ENCODE measurements at places on chromosomes 7 and 10.

GRCh38 chr7:44100458-44101302 lies 3.5 kb upstream of the AEBP1 start:
- no peak for DNase-seq

- no peak for DNase-seq
Measured at GRCh38 chr10:71547312-71547711, 150.6 kb downstream of the CDH23 start.

DNA sequence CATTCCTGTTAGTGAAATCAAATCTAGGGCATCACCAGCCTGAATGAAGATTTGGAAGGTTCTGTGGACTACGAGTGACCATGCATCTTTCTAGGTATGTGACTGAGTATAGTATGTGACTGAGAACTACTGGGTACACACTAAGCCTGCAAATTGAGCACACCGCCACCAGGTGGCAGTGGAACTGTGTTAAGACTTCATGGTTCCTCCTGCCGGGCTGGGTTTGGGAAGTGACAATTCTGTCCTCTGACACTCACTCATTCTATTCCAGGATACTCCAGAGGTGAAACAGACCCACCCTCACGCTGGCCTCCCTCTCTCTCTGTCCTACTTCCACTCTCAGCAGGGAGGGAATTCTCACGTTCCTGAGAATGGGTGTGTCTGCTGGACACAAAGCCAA lies 84.0 kb upstream of the TMEM248 start:
- no peak for DNase-seq

DNA sequence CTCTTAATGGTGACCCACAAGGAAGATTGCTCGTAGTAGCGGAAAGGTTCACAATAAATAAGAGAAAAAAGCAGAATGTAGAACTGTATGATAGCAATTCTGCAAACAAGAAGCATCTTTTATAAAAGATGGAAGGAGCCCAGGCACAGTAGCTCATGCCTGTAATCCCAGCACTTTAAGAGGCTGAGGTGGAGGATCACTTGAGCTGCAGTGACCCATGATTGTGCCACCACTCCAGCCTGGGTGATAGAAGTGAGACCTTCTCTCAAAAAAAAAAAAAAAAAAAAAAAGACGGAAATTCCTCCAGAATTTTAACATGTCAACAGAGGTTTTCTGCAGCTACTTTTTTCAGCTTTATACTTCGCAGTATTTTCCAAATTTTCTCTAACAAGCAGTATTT lies 13.2 kb downstream of the GATAD1 start:
- no peak for DNase-seq

DNA sequence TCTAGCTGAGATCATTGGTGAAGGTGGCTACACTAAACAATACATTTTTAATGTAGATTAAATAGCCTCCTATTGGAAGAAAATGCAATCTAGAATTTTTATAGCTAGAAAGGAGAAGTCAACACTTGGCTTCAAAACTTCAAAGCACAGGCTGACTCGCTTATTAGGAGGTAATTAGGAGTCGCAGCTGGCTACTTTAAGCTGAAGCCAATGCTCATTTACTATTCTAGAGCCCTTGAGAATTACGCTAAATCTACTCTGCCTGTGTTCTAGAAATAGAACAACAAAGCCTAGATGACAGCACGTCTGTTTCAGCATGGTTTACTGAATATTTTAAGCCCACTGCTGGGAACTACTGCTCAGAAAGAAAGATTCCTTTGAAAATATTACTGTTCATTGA lies 101.6 kb upstream of the EEPD1 start:
- no peak for DNase-seq

DNA sequence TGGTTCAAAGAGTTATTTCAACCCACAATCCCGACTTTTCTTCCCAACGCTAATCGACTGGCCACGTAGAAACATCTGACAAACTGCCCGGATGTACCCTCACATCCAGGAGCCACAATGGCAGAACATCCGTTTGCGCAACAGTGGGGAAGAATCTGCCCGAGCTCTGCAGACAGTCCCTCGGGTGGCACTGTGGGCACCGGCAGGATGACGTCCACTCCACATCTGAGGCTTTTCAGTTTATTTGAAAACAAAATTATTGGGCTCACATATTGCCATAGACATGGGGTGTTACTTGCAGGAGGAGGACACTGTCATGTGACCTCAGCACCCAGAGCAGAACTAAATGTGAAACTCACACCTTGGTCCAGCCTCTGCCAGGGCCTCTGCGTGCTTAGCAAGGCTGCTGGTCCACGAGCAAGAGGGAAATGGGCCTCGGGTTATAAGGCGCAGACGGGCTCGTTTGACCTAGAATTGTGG lies 84.1 kb downstream of the MKI67 start:
- no peak for DNase-seq

DNA sequence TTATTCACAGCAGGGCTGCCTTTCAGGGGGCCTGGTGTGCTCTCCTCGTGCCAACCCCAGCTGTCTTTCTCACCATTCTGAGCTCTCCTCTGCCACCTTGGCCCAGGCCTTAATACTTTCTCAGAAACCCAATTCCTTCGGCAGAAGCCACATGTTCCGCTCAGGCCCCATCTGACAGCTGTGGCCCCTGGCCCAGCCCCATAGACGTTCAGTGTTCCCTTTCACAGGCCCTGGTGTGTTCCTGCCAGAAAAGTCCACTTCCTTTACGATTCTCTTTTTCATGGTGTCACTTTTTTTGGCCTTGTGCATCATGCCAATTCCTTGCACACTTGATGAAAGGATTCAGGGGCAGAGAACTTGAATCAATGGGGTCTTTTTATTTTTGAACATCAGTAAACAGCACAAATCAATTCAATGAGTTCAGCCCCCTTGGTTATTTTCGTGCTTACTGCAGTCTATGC lies 15.9 kb upstream of the GPNMB start:
- DNase-seq, result no peak

DNA sequence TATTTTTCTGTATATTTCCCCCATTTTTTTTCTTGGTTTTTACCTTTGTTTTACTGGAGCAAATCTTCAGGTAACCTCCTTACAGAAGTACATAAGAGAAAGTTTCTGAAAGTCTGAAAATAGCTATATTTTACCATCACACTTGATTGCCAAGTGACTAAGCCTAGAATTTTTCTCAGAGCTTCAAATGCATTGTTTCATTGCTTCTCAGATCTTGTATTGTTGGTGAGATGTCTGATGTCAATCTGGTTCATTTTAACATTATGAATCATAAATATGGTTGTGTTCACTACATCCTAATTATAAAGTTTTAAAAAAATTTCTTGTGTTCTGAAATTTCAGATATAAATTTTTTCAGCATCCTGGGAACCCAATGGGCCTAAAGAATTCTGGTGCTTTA lies 228.2 kb downstream of the AHR start:
- DNase-seq, result no peak

- no peak for DNase-seq
Measured at GRCh38 chr10:130014263-130015074, 50.4 kb upstream of the EBF3 start.

GRCh38 chr7:23107781-23108180 lies 2.2 kb downstream of the KLHL7 start:
- DNase-seq, result no peak

Measured in stimulated activated CD8-positive, alpha-beta memory T cell treated with anti-CD3 and anti-CD28 coated beads, Interleukin-4, amount 100 ng/mL, for 1 hour (primary cell).